ENCODE measurements at places on chromosomes 2 and 18.

DNA sequence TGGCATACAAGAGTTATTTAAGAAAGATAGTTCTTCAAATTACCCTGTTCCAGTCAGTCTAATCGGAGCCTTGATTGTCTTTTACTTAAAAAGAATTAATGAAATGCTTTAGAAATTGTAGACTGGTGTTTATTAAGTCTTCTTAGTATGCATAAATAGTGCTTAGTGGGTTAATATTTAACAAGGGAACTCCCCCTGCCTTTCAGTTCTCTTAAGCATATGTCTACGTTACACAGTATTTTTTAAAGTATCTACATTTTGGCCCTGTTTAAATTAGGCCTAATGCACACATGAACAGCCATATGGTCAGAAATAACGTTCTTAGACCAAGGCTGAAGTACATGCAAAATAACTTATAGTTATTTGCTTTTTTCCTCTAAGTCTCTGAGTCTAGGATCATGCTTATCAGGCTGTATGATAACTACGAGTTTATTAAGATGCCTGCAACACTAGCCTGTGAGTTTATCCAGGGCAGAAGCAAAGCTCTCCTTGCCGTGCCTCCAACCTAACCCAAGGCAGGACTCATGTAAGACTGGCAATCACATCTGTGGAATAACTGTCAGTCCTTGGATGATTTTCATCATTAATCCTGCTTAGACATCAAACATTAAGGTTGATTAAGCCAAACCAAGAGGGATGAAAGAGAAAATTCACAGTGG lies 6.7 kb downstream of the BCL2 start:
- no peak for DNase-seq

DNA sequence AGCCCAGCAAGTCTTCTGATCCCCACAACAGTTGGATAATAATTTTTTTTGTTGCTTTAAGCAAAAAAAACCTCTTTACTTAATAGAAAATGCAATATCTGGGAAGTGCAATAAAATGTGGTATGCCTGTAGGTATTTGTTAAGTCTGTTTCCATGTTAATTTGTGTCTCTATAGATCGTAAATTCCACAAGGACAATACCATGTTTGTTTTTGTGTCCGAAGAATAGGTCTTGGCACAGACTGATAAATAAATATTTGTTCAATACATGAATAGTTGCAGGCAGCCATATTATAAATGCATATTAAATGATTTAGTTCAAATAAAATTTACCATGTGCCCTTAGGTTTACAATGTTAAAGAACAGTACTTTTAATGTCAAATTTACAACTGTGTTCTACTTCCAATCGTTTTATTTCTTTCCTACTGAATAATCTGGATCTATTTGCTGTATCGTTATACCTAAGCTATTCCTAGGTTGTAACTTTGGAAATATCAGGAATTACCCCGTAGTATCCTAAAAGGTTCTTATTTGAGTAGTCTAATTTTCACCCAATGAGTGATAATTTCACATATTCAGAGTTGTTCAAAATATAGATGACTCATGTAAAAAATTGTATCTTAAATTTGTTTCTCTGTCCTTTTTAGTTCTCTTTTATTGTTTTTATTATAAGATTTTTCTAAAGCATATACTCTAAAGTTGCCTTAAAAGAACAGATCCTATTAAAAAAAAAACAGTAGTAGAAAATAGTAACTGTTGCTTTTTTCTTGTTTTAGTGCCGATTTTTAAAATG lies 151.8 kb downstream of the EHBP1 start:
- DNase-seq: no peak

- no peak for DNase-seq
These were observed 35.4 kb upstream of the DNAH7 start for GRCh38 chr2:196104066-196104465.

- DNase-seq: no peak
These were observed 38.3 kb upstream of the ITGB6 start for GRCh38 chr2:160238392-160238791.

GRCh38 chr2:59015027-59015426 lies 773.9 kb upstream of the FANCL start:
- no peak for DNase-seq
